ENCODE measurements at places on chromosomes 7 and 10.

GRCh38 chr10:79585870-79586527 is 24.7 kb upstream of the SFTPA1 start:
- DNase-seq, result no peak

GRCh38 chr7:13879994-13880686 is 109.3 kb downstream of the ETV1 start:
- DNase-seq, result peak; percentile 60

DNA sequence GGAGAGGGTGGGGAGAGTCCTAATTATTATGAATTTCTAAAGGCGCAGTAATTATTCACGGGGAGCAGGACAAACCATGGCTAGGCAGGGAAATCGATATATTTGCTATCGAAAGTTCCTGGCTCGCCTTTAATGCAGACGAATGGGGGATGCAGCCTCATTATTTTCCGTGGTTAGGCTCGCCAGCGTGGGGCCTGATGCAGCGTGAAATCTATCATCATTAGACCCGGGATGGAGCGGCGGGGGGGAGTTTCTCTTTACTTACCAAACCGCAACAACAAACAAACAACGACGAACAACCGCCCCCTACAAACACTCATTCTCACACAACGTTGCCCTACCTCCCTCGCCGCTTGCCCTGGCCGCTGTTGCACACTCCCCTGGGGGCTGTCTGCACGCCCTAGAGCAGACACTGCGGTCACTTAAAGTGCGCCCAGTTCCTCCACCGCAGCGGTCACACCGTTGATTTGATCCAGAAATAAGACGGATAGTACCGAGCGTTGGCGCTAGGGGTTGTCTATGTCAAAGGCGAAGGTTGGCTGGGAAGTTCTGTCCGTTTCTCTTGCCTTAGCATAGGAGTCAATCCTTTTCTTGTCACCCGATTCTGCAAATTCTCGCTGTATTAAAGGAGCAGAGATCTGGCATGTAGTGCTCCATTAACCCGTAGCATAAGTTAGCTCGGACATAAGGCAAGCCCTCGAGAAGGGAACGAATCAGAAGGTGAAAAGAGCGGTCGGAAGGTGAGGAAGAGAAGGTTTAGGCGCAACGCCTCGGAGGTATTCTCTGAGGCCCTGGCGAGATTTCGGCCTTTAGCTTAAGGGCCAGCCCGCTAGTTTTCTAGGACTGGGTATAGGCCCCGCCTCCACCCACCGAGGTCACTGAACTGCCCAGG is 10.4 kb downstream of the NXPH1 start:
- no peak for DNase-seq

DNA sequence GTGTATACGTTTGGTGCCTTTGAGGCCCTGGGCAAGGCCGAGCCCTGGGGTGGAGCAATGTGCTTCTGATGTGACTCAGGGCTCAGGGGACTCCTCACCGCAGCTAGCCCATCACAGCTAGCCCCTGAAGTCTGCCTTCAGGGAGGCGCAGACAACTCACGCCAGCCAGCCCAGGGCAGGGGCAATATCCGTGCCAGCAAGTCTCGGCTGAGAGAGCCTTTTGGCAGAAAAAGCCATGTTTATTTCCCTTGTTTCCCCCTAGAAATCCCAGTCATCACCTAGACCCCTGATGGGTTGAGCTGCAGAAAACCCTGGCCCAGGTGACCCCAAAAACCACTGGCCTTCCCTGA is 90.4 kb downstream of the CHST15 start:
- DNase-seq, result no peak

GRCh38 chr7:41449286-41449685 is 253.6 kb downstream of the INHBA start:
- DNase-seq, result no peak

GRCh38 chr10:71218046-71218650 is 5.8 kb downstream of the UNC5B start:
- peak; percentile 63 for DNase-seq

- DNase-seq, result no peak
These were observed 294.3 kb downstream of the BBS9 start for GRCh38 chr7:33423646-33424020.

GRCh38 chr7:158127241-158127640 is 460.4 kb downstream of the PTPRN2 start:
- no peak for DNase-seq

DNA sequence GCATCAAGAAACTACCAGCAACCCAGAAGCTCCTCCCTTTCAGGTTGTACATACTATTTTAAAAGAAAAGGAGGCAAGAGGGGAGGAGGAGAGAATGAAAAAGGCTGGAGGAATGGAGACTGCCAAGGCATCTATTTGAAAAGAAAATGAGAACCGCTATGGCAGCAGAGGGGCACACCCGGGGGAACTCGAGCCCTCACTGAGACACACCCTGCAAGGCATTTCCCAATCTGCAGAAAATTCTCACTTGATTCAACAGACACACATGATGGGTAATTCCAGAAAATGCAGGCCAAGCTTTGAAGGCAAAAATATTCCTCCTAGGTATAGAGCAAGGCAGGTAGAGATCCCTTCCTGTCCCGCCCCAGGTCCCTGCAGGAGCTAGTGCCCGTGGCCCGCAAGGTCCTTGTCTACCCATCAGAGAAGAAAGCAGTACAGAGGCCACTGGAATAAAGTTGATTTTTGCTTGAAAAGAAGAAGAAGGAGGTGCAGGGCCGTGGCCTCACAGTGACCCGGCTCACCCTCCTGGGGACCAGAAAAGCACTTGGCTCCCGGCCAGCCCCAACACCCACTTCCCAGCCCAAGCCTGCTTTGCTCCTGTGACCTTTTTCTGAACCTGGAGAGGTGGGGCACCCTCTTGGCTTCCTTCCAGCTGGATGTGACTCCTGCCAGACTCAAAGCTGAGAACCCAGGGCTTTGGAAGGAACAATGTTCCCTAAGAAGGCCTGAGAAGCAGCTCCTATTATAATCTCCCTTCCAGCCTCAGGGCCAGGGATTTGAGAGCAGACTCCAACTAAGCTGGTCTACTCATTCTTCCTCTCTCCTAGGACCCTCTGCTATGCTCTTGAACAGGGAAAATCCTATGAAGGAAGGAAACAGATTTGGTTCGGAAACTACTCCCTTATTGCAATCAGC is 6.2 kb upstream of the PIK3CG start:
- peak; percentile 14 for DNase-seq

- DNase-seq, result peak; percentile 85
These were observed 16.1 kb upstream of the LAMB4 start for GRCh38 chr7:108146070-108146842.

DNA sequence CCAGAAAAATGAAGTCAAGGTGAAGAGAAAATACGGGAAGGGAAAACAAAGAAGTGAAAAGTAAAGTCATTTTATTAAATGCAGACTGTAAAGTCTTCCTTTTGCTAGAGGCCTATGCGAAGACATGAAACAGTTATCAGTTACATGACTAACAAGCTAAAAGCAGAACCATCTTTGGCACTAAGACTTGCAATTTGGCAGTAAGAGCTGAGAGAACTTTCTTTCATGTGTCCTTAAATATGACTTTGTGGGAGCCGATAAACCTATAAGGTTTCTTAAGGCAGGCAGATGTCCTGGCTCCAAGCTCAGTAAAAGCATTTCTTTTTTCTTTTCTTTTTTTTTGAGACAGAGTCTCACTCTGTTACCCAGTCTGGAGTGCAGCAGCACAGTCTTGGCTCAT is 10.4 kb downstream of the ANLN start:
- no peak for DNase-seq

DNA sequence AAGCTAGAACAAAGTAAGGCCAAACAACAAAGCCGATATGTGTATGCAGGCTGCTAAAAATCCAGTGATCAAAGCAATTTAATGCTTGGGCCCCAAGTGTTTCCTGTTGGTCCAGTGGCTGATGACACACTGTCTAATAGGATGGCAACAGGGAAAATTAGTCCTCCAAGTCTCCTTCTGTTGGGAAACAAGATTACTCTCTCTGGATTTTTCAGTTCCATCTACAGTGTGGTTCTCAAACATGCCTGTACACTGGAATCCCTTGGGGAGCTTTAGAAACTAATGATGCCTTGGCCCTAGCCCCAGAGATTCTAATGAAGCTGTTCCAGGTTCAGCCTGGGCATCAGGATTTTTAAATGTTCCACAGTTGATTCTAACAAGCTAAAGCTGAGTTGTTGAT is 198.7 kb downstream of the AHR start:
- peak; percentile 37 for DNase-seq

GRCh38 chr10:71039551-71039950 is 151.2 kb upstream of the PCBD1 start:
- no peak for DNase-seq

GRCh38 chr7:155310425-155311114 is 12.9 kb downstream of the INSIG1 start:
- DNase-seq, result no peak

DNA sequence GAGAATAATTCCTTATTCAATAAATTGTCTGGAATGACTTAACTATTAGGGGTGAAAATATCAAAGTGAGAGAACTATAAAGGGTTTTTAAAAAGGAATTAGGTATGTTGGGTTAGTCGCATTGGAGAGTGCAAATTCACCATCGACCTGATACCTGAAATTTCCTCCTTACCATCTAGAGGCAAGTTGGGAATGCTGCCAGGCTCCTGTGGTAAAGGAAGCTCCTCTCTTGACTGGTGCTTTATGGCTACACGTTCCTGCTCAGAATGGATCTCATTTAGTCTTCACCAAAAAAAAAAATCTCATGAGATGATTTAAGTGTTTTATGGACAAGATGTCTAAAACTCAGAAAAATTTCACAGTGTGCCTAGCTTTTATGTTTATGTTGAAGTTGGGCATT is 129.8 kb downstream of the EGFR start:
- DNase-seq, result peak; percentile 39

GRCh38 chr10:96857301-96858012 is 25.4 kb downstream of the LCOR start:
- DNase-seq, result no peak

DNA sequence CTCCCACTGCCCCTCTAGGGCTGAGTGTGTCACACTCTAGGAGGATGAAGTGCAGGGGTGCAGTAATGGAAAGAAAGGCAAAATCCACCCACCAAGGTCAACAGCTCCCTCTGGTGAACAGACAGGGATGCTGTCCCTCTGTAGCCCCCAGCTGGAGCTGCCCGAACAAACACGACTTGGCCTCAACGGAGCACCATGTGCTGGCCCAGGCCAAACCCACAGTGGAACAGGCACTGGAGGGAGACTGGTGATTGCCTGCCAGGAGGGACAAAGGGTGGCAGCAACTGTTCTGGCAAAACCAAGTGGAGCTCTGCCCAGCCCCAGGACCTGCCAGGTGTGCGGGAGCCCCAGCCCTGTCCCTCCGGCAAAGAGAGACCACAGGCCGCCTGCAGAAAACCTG is 20.7 kb downstream of the PDIA4 start:
- no peak for DNase-seq
